ENCODE measurements at places on chromosomes 1 and 21.

DNA sequence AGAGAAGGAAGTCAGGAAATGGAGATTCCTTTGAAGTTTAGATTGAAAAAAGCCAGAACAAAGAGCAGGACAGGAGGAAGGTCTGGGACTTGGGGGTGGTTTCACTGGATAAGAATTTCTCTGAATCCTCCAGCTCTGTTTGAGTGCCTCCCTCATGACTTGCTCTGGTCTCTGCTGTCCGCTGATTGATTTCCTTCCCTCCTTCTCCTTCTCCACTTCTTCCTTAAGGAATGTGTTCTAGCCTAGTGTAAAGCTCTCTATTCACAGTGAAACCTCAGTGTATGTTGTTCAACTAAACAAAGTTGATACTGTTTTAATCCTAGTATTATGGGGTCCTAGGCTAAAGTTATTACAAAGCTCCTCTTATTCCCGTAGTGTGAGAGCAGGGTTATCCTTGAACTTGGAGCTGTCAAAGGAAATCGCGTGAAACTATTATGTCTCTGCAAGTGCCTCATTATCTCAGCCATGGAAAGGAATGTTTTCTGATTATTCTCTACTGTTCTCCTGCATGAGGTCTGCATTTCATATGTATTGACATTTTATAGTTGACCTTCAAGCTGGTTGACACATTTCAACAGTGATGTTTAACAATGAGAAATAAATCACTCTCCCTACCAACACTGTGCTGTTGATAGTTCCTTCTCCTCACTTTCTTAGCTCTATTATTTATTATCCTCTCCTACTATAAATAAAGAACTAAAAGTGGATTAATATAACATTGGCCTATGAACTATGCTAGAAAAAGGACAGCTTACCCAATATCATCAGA lies 82.7 kb upstream of the KCTD3 start:
- DNase-seq: no peak

DNA sequence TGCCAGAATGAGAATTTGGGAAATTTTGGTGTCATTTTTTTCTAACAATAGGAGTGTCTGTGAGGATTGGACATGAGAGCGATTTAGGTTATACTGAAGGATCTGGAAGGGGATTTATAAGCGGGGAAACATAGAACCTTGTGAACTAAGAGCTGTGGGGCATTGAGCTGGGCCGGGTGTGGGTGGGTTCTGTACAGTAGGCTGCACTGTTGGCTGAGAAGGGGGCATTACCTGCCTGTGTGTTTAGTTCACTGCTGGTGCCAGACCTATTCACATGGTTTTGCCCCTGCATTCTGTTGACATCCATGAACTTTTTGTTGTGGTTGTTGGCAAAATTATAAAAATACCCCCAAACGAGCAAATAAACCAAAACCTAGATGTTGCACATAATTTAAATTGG lies 8.8 kb downstream of the PBX1 start:
- no peak for DNase-seq

GRCh38 chr1:111733183-111733991 lies 5.8 kb downstream of the INKA2 start:
- no peak for DNase-seq

DNA sequence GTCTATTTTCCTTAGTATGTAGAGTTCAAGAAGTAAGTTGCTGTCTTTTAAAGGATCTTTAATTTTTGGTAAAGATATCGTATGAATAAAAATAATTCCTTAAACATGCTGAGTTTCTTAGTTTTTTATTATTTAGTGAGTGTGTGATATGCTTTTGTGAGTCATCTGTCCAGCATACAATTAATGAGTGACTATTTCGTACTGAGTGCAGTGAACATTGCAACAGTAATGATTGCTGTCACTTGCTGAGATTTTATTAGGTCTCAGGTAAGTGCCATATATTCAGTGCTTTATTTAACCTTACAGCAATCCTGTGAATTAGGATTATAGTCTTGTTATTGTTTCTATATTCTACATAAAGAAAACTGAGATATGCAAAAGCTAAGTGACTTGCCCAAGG lies 22.6 kb downstream of the MIGA1 start:
- DNase-seq: no peak

- no peak for DNase-seq
These were observed 114.0 kb downstream of the KCNN3 start for GRCh38 chr1:154755858-154756730.

DNA sequence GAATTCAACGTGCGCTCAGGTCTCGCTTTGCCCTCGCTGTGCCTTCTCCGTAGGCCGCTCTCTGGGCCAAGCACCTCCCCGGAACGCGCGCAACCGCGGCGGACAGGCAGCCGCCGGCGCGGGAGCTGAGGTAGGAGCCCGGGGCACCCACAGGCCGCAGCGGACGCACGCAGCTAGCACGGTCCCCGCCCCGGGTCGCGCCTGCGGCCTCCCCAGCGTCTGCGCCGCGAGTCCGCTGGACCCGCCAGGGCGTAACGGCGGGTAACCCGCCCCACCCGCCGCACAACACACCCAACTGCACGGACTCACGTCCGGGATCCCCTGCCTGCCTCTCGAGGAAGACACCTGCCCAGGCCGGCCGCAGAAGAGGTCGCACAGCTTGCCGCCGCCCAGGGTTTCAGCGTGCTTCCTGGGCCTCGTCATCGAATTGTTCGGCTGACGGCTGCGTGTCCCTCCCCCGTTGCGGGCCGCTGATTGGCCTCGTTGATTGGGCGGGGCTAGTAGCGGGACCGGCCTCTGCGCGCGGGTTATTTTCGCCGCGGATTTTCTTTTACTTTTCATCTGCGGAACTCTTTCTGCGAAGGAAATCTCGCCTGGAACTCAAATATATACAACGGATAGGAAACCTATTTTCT lies at the start of gene CLCC1:
Gene CLCC1 (minus strand): TSS at position 433 of the 635 bp plus-strand sequence. CDS start 13,047 bp downstream, outside the sequence.
- peak; percentile 75 for DNase-seq

All from urinary bladder (tissue), 4 donors.